ENCODE measurements at places on chromosomes 13 and 19.

DNA sequence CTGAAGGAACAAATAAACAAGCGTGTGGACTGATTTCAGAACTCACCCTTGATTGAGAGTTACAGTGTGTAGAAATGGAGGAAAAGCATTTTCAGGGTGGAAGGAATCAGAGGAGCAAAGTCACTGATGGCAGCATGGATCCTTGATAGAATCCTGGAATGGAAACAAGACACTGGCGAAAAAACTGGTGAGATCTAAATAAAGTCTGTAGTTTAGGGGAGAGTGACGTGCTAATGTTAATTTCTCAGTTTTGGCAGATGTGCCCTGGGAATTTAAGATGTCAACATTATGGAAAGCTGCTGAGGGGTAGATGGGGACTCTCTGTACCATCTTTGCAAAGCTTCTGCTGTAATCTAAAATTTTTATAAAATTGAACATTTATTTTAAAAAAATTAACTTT is 378.0 kb downstream of the UQCRFS1 start:
- no peak for DNase-seq

- no peak for DNase-seq
These were observed 46.5 kb downstream of the MLLT1 start for GRCh38 chr19:6233056-6233826.

GRCh38 chr13:112648966-112649690 is 40.7 kb upstream of the ATP11A start:
- no peak for DNase-seq

DNA sequence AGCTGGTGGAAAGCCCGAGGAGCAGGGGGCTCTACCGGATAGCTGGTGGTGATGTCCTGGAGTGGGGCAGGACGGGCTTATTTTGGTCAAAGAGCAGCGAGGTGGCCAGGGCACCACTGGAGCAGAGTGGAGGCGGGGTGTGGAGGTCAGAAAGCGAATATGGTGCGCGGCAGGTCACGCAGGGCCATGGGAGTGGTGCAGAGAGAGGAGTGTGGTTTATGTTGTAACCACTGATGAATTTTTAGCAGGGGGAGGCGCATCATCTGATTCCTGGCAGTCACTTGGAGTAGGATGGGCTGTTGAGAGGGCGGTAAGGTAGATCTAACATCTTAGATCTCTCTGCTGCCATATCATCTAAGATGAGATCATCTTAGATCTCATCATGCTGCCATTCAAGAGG is 1.4 kb upstream of the ZNF414 start:
- DNase-seq: peak; percentile 86

DNA sequence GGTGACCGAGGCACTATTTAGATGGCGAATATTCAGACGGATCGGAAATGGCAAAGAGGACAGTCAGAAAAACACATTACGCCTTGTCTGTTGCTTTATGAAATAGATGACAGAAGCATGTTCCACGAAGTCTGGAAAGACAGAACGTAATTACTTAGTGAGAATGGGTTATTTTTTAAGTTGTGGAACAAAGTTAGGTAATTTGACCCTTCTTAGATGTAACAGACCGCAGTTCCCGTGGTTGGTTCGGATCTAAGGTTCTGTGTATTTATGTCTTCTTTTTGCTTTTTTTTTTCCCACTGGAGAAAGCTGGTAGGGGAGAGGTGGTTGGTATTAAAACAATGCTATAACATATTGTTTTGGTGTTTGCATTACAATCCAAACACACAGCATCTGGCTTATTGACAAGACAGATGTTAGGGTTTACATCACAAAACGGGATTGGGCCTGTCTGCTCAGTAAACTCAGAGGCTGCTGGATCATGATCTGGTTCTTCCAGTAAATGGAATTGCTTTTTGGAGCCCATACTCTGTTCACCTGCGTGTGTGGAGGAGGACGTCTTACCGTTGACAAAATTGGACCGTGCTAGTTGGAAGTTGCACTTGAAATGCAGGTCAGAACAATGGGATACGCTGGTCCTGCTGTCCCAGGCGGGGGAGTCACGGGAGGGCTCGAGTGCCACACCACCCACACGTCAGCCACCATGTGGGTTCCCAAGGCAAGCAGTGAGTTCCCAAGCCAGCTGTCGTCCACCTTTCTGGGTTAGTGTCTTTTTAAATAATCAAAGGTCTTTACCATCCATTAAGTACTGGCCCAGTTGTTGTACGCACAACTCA is 13.8 kb downstream of the ATP11A start:
- DNase-seq: no peak

GRCh38 chr13:110911880-110912279 is 3.0 kb downstream of the ANKRD10 start:
- no peak for DNase-seq

DNA sequence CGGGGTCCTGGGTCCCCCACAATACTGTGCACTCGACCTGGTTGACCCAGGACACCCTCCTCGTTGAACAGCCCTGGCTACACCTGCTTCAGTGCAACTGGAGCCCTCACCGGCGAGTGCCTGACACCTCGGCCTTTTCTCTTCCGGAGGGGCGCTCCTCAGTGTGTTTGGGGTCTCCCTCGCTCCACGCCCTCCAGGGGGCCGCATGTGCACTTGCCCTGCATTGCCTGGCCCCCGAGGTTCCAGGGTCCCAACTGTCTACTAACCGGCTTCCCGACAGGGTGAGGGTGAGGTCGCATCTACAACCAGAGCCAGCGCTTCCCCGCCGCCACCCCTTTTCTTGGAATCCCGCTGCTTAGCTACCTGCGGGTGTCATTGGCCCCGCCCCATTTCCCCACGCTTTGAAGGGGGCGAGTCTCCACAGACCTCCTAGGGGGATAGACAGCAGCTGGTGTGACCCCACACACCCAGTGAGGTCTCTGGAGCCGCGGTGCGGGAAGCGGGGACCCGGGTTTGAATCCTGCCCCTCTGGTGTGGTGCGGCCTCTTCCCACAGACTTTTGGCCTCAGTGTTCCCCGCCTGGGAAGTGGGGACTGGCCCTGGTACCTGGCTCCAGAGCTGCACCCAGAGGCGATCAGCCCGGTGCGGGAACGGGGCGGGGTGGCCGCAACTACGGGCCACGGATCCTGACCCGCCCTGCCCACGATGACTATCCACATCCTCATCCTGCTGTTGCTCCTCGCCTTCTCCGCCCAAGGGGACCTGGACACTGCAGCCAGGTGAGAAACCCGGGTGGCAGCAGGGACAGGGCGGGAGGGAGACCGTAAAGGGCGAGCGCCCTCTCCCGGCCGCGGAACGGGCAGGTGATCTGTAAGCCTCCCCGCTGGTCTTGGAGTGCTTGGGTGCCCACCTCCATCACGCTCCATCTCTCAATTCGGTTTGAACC is at the start of gene ADM5:
TSS of gene ADM5 (plus strand) at position 462 of the 946 bp plus-strand sequence. CDS start at position 706, 244 bp downstream.
- peak; percentile 31 for DNase-seq

DNA sequence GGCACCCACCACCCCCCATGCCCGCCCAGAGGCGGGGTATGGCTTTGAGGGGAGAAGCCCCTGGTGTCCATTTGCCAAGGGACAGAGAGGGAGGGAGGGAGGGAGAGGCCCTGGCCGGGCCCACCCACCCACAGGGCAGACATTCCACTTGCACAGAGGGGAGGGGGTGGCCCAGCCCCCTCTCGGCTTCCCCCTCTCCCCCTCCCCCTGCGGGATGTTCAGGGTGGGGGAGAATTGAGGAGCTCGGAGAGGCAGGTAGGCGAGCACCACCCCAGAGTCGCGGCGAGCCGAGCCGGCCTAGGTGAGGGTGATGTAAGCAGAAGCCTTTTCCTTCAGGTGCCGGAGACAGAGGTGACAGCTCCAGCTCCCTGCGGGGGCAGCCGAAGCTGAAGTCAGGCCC is 12.3 kb downstream of the DPF1 start:
- no peak for DNase-seq

- DNase-seq: no peak
These were observed 16.5 kb downstream of the AP2S1 start for GRCh38 chr19:46834121-46834520.

GRCh38 chr19:53519446-53519845 is 18.5 kb upstream of the ZNF331 start:
- DNase-seq: no peak

DNA sequence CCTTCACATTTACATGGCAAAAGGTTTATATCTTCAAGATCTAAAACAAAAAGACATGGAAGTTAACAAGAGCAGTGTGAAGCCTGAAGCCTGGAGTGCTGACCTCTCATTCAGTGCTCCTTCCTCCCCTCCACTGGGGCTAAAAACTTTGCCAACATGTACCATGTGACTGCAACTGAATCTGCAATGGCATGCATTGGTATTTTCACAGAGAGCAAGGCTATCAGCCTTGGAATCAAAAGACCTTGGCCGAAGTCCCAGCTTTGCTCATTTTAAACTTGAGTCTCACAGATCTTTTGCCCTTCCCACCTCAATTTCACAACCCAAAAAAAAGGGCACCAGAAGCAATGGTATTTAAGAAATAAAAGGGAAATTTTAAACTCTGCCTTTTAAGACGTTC is 325.1 kb downstream of the DCT start:
- DNase-seq: no peak

DNA sequence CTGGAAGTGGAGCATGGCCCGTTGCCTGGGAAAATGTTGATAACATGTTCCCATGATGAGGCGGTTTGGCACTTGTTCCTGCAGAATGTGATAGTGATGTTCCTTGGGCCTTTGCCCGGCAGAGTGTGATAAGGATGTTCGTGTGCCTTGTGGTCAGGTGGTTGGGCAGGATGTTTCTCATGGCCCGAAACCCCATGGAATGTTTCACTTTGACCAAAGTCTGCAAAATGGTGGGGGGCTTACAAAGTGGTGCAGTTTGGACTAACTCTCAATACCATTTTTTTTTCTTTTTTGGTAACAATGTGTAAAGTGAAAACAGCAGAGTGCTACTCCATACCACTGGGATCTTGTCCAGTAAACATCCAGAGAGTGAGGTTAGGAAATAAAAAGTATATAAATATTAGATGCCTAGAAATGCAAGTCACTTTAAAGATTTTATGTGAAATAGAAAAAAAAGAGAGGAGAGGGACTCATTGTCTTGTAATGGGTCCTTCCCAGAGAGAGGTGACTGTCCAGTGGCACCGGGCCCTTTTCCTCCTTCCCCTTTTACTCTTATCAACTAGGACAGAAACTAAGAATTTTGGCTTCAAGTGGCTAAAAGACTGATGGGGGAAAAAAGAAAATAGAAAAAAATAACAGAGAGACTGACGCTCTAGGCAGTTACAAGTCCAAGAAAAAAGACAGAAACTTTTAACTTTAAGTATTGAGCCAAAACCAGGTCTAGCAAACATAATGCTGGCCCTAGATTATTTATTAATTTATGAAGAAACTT is 5.7 kb downstream of the FPR3 start:
- DNase-seq: no peak

GRCh38 chr13:102234618-102235017 is 167.2 kb downstream of the FGF14 start:
- no peak for DNase-seq

GRCh38 chr13:26867451-26868091 is 107.0 kb upstream of the GPR12 start:
- peak; percentile 34 for DNase-seq

DNA sequence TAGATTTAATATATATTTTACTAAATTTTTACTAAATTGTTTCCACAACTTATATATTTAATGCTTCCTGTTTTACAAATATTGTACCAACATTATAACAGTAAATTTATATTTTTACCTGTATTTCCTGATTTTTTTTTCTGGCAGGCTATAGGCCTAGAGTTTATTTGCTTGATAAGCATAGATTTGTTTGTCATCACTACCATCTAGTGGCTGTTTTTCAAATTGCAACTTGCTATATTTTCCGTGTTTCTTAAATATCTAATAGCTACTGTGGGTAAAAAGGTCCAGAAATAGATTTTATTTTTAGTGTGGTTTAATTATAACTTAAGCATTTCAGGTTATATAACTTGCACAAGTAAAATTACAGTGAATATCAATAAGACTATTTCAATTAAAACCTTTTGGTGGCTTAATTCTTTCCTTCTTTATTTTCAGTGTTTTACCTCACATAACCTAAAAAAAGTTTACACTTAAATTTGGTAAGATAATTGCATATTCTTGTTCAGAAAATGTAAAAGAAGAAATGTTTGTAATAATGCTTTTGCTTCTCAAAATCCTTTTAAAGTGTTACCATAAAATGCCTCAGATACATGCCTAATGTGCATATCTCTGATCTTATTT is 60.6 kb downstream of the NDFIP2 start:
- DNase-seq: peak; percentile 57

DNA sequence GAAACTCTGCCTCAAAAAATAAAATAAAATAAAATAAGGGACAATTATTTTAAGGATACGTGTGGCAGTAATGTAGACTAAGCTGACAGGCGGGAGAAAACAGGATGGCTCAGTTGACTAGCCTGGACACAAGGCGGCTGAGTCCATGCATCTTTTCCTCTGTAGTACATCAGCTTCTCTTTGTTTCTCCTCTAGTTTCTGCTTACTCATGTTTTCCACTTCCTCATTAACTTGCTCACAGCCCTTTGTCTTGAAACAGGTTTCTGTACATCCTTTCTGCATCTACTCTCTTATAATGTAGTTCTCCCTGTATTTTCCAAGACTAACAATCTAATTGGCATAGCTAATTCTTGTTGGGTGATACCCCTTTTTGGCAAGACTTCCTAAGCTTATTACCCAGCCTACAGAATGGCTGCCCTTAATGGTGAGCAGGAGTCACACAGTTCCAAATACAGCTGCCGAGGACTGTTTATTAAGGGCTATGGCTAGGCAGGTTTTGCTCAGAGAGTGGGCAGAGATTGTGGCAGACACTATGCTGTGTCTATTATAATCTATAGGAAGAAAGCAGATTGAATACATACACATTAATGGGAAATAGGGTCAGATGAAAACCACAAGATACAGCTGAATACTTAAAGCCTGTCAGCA is 58.7 kb upstream of the KLF5 start:
- DNase-seq: no peak

GRCh38 chr19:34733266-34733745 is 737 bp upstream of the ZNF181 start:
- DNase-seq: no peak

GRCh38 chr19:44726465-44726864 is 22.0 kb upstream of the BCL3 start:
- no peak for DNase-seq

DNA sequence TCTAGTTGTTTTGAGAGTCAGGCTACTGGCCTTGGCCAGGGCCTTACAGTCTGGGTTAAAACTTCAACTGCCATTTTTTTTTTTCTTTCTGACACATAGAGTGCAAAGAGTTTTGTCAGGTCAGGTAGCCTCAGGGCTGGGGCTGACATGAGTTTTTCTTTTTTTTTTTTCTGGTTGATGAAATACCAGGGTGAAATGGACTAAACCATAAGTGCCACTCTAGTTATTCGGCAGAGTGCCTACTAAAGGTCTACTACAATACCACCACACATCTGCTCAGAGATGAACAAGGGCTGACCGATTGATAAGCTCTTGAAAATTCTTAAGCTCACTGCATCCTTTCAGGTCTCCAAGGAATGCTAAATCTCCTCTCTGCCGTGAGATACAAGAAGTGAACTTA is 4.4 kb upstream of the ZNF320 start:
- no peak for DNase-seq

GRCh38 chr13:29681864-29682263 is 86.4 kb upstream of the SLC7A1 start:
- no peak for DNase-seq

GRCh38 chr19:8386990-8387389 is 3.2 kb upstream of the RAB11B start:
- no peak for DNase-seq

Measured in activated CD4-positive, alpha-beta T cell treated with anti-CD3 and anti-CD28 coated beads, Interleukin-2, amount 10 ng/mL, durations not matched to agents 7 days and 5 days (primary cell).